ENCODE measurements at places on chromosomes 7 and 10. TPM values are rescaled to one million over a fixed set of nuclear protein-coding genes. Genes with fewer than 3 reads are reported as not detected.

GRCh38 chr10:45558425-45558824 lies 114.1 kb downstream of the ZFAND4 start:
- DNase-seq = no peak
- no peak overlapping the region for H3K27ac ChIP-seq
- no peak overlapping the region for H3K4me3 ChIP-seq
- no peaks in the 10 kb centered on the region for H3K36me3 ChIP-seq

DNA sequence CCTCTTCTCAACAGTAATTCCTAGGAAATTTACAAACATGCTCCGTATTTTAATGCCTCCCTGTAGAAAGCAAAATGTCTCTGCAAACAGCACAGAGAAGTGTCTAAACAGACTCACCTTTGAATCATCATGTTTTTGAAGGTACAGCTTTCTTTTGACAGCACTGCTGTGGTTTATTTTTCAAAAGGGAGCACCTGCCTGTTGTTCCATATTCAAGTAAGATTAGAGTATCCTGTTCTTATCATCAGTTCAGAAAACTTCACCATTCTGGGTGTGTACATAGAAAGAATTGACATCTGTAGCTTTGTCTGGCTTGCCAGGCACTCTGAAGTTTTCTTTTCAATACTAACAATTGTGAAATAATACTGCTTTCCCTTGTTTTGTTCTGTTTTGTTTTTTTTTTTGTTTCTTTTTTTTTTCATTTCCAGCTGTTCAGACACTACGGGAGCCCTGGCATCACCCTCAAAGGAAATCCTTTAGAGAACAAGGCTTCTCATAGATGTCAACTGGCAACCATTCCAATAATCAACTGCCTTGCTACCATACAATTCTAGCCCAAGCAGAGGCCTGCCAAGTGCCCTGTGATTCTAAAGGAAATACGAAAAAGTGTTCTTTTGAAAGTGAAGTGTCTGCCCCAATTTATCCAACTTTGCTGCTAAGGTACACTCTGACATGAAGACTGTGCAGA lies 275.9 kb downstream of the PRPF18 start:
- H3K27ac ChIP-seq = no peak overlapping the region
- no peaks in the 10 kb centered on the region for H3K36me3 ChIP-seq
- no peak for DNase-seq

GRCh38 chr10:47320812-47321211 lies 1.4 kb upstream of the GDF2 start:
- H3K27me3 ChIP-seq = peaks cover 4% of the 10 kb centered on the region
- no peak overlapping the region for H3K27ac ChIP-seq
- no peaks in the 10 kb centered on the region for H3K4me1 ChIP-seq
- H3K4me3 ChIP-seq = no peak overlapping the region

SLC29A3 gene
- total RNA-seq = 3.3 TPM

DNA sequence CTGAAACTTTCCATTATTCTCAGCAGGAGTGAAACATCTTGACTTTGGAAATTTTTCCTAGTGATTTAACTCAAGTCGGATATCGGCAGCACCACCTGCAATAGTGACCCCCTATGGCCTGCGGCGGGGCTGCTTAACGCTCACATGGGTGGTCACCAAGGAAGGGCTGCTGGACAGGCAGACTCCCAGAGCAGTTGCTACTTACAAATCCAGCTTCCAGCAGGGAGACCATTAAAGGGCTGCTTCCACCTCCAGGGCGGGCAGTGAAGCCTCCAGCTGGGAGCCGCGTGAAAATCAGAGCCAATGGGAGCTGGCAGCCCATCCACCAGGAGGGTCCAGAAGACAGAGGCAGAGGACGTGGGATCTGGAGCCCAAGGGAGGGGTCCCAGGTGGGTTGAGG lies 122.5 kb downstream of the MGMT start:
- H3K27me3 ChIP-seq = no peaks in the 10 kb centered on the region
- DNase-seq = no peak
- H3K27ac ChIP-seq = no peak overlapping the region
- H3K36me3 ChIP-seq = peaks cover 8% of the 10 kb centered on the region
- H3K4me3 ChIP-seq = no peak overlapping the region

PON3 gene
- not detected for total RNA-seq

- H3K4me3 ChIP-seq = no peak overlapping the region
- H3K27me3 ChIP-seq = no peaks in the 10 kb centered on the region
- no peaks in the 10 kb centered on the region for H3K4me1 ChIP-seq
- H3K36me3 ChIP-seq = no peaks in the 10 kb centered on the region
- DNase-seq = no peak
Observed at GRCh38 chr7:112060625-112061024, 145.6 kb downstream of the DOCK4 start.

ACTL6B gene
- not detected for total RNA-seq

ADIRF gene
- 0.76 TPM for total RNA-seq

CYP2C9 gene
- not detected for total RNA-seq

ADCYAP1R1 gene
- not detected for total RNA-seq

GRCh38 chr10:49047128-49047639 lies 68.1 kb downstream of the VSTM4 start:
- H3K27me3 ChIP-seq = no peaks in the 10 kb centered on the region
- no peaks in the 10 kb centered on the region for H3K4me1 ChIP-seq
- H3K4me3 ChIP-seq = no peak overlapping the region
- no peak overlapping the region for H3K27ac ChIP-seq

DNA sequence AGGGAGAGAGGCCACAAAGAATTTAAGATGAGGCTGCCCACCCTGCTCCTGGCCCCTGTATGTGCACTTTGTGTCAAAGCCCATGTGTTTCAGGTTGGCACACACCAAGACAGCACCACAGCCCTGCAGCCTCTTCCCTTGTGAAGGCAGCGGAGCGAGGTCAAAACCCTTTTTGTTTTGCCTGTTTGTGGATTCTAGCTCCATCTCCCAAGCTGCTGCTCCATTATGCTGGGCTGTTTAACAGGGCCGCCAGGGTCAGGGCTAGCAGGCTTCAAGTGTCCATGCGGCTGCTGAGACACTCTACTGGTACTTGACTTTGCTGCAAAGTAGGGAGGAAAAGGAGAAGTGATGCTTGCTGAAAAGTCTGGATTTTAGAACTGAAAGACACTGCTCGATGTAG lies 142.3 kb upstream of the EFCAB10 start:
- DNase-seq = no peak
- no peak overlapping the region for H3K27ac ChIP-seq
- H3K4me3 ChIP-seq = no peak overlapping the region
- H3K4me1 ChIP-seq = no peaks in the 10 kb centered on the region

DNA sequence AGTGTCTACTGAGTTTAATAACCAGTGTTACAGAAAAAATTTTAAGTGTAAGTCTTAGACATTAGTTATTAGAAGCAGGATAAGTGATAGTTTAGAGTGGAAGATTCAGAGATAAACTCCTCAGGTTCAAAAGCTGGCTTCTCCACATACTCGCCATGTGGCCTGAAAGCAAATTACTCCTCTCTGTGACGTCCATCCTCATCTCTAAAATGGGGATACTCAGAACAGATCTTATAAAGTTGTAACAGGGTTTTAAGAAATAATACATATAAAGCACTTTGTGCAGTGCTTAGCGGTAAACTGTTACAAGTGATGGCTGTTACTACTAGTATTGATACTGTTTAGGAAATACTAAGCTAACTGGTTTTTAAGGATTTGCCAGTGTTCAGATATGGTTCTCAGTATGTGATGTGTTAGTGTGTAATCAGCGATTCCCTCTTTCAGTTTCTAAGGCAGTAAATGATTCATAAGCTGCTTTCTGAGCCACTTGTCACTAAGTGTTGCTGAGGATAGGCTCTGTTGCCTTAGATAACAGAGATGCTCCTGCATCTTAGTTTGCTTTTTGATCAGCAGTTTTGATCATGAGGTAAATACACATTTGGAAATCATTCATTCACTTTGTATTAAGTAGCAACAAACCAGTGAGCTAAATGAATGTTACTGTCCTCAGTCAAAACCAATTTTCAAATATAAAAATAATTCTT lies 58.7 kb downstream of the CYP51A1 start:
- H3K4me3 ChIP-seq = no peak overlapping the region
- no peaks in the 10 kb centered on the region for H3K4me1 ChIP-seq
- H3K27ac ChIP-seq = no peak overlapping the region
- H3K27me3 ChIP-seq = no peaks in the 10 kb centered on the region
- no peak for DNase-seq
- H3K36me3 ChIP-seq = peaks cover 35% of the 10 kb centered on the region

SFRP5 gene
- total RNA-seq = 2.4 TPM

DNA sequence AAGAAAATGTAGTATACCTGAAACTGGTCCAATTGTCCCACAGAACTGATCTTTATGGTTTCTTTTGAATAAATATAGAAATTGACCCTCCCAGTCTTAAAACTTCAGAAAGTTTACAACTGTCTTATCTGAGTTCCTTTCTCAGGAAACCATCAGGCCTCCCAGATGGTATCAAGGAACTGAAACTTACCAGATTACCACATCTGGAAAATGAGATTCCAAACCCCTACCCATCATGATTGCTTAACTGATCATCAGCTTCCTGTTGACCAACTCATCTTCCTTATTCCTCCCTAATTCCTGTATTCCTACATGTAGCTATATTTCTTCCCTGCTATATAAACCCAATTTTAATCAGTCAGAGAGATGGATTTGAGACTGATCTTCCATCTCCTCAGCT lies 5.5 kb downstream of the VWDE start:
- no peak overlapping the region for H3K4me3 ChIP-seq
- H3K36me3 ChIP-seq = no peaks in the 10 kb centered on the region
- DNase-seq = no peak
- H3K4me1 ChIP-seq = peaks cover 2% of the 10 kb centered on the region

DPP6 gene
- not detected for total RNA-seq

Measured in T-cell (primary cell).